Stimulated activated CD4-positive, alpha-beta T cell treated with anti-CD3 and anti-CD28 coated beads, Interleukin-4, amount 100 ng/mL, for 1 hour (primary cell): ENCODE measurements at places on chromosomes 1 and 21.

DNA sequence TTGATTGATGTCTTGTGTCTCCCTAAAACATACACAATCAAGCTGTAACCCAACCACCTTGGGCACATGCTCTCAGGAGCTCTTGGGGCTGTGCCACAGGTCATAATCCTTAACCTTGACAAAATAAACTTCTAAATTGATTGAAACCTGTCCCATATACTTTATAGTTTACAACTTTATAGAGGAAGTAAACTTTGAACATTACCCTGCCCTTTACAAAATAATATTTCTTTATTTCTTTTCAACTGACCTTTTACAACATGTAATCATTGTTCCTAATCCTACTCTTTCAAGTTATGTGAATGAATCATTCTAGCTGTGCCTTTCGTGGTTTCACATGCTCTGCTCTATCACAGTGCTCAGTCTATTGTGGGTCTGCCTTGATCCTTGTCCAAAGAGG lies 118.3 kb upstream of the ATP1A1 start:
- no peak for DNase-seq

DNA sequence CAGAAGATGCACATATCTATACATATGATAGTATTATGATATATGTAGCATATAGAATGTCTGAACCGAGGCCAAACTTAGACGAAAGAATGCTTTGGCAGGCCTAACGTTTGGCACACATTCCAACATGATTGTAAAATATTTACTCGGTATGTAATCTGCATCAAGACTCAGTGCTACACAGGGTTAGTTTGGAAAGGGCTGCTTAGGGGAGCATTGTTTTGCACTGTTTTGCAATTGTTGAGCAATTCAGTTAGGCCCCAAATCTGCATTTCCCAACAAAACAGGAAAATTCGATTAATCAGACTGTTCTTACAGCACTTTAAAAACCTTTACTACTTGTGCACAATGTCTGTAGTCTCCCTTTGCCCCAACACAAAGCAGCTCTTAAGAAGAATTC lies 216.0 kb upstream of the NEGR1 start:
- no peak for DNase-seq

DNA sequence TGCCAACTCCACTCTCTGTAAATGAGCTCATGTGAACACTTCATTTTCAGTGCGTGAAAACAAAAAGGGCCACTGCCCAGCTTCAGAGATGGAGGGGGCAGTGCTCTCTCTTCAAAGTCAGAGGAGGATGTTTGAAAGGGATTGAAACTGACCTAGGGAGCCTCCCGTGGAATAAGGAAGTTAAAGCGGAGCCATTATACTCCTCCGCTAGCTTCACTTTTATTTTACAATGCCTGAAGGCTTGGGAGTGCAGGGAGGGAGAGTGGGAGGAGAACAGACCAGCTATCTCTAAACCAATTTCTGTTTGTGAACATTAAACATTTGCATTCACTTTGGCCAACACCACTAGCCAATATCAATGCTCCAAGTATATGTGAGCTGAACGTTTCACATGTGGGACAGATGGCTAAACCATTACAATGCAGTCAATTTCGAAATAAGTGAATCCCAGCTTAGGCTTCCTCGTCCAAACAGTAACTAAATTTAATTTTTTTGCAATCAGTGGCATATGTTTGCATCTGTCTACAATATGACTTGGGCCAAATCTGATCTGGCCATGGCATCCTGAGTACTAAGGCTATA lies 126.9 kb downstream of the ESRRG start:
- no peak for DNase-seq

DNA sequence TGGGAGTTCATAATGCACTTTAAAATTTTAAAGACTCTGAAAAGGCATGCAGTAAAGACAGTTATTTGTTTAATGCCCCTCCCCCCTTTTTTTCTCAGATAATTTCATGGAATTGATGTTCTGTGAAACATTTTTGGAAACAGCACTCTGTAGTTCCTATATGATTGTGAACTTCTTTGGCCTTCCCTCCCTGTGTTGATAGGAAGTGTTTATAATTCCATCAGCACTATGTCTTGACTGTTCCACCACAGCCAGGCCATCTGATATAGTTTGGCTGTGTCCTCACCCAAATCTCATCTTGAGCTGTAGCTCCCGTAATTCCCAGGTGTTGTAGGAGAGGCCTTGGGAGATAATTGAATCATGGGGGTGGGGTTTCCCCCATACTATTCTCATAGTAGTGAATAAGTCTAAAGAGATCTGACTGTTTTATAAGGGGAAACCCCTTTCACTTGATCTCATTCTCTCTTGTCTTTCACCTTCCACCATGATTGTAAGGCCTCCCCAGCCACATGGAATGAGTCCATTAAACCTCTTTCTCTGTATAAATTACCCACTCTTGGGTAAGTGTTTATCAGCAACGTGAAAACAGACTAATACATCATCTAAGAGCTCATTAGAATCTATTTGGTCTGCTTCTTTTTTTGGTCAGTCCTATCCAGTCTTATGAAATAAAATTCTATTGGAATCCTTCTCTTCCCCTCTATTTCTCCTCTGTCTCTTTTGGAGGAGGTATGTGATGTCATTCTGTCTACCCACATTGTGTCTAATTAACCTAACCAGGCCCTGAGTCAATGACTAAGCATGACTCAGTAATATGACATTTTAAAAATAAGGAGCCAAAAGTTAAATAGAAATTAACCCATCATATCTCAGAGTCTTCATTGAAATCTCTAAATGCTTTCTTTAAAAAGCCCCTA lies 8.9 kb downstream of the CCDC185 start:
- DNase-seq: no peak

DNA sequence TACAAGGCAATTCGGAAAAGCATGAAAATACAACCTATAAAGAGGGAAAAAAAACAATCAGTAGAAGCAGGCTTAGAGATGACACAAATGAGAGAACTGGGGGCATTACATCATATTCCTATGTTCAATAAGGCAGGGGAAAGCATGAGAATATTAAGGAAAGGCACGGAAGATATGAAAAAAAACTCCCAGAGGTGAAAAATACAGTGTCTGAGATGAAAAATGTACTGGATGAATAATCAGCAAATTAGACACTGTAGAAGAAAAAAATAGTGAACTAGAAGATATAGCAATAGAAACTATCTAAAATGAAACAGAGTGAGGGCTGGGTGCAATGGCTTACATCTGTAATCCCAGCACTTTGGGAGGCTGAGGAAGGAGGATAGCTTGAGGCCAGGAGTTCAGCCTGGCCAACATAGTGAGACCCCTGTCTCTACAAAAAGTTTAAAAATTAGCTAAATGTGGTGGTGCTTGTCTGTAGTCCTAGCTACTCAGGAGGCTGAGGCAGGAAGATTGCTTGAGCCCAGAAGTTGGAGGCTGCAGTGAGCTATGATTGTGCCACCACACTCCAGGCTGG lies 101.8 kb downstream of the ST3GAL3 start:
- no peak for DNase-seq

DNA sequence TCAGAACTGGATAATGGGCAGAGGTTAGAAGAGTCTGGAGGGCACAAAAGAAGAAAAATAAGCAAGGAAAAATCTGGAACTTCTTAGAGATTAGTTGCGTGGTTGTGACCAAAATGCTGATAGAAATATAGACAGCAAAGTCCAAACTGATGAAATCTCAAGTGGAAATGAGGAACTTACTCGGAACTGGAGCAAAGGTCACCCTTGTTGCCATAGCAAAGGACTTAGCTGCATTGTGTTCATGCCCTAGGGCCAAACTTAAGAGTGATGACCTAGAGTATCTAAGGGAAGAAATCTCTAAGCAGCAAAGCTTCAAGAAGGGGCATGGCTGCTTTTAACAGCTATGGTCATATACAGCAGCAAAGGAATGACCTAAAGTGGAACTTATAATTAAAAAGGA lies 180.0 kb downstream of the TTLL7 start:
- no peak for DNase-seq

GRCh38 chr1:229730573-229730972 lies 104.5 kb downstream of the URB2 start:
- DNase-seq: no peak

- no peak for DNase-seq
These were observed 85.2 kb downstream of the KIFAP3 start for GRCh38 chr1:169989246-169989645.

DNA sequence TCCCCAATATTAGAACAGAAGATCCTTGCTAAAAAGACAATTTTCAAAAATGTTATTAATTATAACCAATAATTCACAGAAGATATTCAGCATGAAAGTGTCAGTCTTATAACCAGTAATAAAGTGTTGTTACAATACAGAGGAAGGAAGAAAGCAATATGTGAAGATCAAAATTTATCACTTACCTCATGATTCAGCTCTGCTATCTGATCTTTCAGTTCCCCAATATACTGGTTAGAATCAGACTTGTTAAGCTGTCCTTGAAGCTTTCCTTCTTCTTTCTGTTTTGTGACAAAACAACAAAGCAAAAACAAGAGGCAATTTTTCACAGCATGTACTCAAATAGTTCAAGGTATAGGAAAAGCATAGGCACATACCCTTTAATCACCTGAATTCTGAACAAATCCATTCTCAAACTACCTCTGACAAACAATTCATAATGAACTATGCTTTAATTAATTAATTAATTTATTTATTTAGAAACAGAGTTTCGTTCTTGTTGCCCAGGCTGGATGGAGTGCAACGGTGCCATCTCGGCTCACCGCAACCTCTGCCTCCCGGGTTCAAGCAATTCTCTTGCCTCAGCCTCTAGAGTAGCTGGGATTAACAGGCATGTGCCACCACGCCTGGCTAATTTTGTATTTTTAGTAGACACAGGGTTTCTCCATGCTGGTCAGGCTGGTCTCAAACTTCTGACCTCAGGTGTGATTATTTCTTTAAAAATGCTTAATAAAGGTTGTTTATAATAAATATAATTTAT lies 76.9 kb upstream of the GFI1 start:
- DNase-seq: no peak

DNA sequence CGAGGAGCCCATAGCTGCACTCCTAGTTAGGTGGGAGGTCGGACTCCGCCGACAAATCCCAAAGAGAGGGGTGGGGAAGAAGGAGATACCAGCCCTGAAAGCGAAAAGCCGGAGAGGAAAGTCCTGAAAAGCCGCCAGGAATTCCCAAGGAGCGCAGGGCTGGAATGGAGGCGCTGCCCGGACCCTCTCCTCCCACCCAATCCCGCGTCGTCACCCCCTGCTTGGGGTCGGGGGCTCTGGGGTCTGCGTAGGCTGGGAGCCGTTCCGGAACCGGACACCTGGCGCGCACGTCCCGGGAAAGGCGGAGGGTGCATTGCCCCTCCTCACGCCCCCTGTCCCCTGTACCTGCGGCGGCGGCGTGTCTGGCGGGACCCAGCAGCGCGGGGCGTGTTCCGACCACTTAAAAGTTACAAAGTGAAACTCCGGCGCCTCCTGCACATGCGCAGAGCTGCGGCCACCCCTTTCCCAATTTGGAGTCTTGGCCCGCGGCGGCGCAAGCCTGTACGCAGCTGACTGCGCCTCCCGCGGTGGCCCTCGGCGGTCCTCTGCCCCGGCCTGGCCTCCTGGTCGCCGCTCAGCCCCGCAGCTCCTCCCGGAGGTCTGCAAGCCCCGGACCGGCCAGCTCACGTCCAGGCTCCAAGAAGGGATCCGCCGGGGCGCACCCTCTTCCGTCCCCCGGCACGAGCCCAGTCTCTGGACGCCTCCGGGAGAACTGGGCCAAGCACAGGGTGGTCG lies at the start of gene TMEM63A:
Gene TMEM63A, minus strand, starts transcription at position 422 of the 735 bp plus-strand sequence. CDS start 4,800 bp downstream, outside the sequence.
- peak; percentile 87 for DNase-seq

GRCh38 chr1:15042866-15043265 lies 110.7 kb upstream of the TMEM51 start:
- DNase-seq: no peak

GRCh38 chr1:9603307-9603706 lies 14.6 kb downstream of the TMEM201 start:
- no peak for DNase-seq

DNA sequence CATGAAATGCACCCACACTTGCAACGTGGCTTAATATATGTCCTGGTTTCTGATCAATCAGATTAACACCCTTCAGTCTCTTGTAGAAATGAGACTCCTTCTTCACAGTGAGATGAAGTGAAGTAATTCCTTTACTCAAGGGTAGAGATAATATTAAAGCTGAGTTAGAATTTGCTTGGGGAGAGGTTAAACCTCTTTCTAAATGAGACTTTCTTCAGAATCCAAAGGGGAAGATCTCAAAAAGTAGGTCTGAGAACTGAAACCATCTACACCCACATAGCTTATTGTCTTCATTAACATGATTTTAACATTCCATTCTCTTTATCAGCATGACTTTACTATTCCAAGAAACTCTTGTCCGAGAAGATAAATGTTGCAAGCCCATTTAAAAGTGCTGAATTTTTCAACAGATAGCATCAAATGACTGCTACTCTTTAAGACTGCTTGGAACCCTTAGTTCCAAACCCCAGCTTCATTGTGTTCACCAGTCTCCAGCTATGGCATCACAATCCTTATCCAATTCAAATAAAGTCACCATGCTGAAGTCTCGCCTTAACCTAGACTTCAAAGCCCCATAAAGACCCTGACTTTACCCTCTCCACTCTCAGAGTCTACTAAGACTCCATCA lies 19.2 kb upstream of the TRAF3IP3 start:
- DNase-seq: no peak

DNA sequence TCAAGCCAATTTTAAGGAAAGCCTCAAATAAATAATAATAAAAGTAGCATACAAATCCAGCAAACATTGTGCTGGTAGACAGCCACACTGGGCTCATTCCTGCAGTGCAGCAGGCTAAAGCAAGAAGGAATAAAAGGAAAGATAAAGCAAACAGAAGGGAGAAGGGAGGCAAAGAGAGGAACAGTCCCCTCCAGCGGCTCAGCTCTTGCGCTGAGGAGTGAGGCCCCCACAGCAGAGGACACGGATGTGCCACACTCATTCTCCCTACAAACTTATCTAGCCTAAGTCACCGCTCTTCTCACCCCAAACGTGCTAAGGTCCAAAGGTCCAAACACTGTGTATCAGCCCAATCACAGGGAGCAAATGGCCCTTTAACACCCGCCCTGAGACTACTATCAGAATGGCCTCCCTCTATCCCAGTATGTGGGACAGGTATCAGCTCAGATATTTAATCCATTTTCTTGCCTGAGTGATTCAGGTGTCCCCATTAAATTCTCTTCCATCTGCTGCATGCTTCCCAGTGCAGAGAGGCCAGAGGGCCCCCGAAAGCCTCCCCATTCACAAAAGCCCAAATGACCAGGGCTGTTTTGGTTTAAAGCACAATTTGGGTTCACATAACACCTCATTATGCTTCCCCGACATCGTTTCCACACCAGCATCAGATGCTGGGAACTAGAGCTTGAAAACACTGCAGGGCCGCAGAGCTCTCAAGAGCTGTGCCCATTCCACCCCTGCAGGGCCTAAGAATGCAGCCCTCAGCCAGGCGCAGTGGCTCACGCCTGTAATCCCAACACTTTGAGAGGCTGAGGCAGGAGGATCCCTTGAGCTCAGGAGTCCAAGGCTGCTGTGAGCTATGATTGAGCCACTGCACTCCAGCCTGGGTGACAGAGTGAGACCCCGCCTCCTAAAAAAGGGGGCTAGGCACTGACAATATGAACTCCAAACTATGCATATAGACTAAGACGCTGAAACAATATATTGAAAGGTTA lies 17.8 kb downstream of the CAPZB start:
- no peak for DNase-seq

- DNase-seq: no peak
These were observed 426.8 kb downstream of the ADGRL2 start for GRCh38 chr1:82227306-82228095.

- DNase-seq: no peak
These were observed 19.2 kb downstream of the CAPZB start for GRCh38 chr1:19466112-19466561.

- DNase-seq: no peak
These were observed 38.3 kb downstream of the BEND5 start for GRCh38 chr1:48738356-48738755.

- peak; percentile 30 for DNase-seq
These were observed 47.1 kb downstream of the KANK4 start for GRCh38 chr1:62271948-62272728.

GRCh38 chr1:35556484-35557117 lies 602 bp downstream of the KIAA0319L start:
- no peak for DNase-seq
